ENCODE measurements at places on chromosomes 1 and 21. TPM values are rescaled to one million over a fixed set of nuclear protein-coding genes. Genes with fewer than 3 reads are reported as not detected.

CD247 gene
- 1.2 TPM for total RNA-seq

C1QTNF12 gene
- total RNA-seq = 6.1 TPM

IVL gene
- total RNA-seq = not detected

OR2G6 gene
- total RNA-seq = not detected

TMIGD3 gene
- not detected for total RNA-seq

- no peak for DNase-seq
Observed at GRCh38 chr1:224213438-224214119, 30.5 kb downstream of the DEGS1 start.

- DNase-seq = no peak
Observed at GRCh38 chr1:61198554-61198953, 116.2 kb downstream of the NFIA start.

DNA sequence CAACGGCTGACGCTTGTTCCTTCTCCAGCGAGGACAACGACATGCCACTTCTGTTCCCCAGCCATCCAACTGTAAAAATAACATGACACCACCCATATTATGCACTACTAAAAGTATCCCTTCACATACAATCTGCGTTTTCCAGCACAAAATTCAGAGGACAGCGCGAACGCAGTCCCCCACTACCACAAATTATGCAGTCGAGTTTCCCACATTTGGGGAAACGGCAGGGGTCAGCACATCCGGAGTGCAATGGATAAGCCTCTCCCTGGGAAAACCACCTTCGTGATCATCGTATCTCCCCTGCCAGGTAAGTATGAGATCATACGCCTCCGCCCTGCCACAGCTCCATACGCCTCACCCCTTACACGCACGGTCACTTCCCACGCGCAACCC lies 120.9 kb downstream of the PPIAL4G start:
- DNase-seq = no peak

GRCh38 chr1:193285641-193286040 lies 99.2 kb upstream of the B3GALT2 start:
- DNase-seq = no peak

- peak; percentile 41 for DNase-seq
Observed at GRCh38 chr1:173411835-173412742, 65.0 kb upstream of the PRDX6 start.

- DNase-seq = no peak
Observed at GRCh38 chr21:38968887-38969543, 163.3 kb downstream of the ETS2 start.

DNA sequence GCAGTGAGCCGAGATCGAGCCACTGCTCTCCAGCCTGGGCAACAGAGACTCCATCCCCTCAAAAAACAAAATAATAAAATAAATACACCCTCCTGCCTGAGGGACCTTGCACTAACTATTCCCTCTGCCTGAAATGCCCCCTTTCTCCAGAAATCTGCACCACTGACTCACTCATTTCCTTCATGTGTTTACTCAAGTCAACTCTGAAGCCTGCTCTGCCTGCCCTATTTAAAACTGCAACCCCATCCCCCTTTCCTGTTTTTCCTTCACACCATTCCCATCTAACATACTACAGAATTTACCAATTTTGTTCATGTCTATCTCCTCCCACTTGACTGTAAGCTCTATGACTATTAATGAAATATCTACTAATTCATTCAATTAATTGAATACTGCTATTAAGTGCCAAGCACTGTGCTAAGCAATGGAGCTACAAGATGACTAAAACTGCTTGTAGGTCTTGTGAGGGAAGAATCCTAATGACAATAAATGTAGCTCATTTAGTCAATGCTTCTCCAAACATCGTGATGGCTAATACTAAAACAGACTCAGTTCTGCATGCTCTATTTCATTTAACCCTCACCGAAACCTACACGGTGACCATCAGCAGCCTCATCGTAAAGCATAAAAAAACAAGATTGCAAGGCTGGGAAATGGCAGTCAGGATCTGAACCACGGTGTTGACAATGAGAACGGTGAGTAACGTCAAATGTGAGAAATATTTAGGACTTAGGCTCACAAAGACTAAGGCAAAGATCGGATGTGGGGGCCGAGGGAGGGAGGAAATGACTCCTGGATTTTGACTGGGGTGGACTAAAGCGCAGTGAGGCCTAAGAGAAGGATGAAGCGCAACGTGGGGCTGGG lies 749 bp upstream of the TMEM39B start:
- peak; percentile 21 for DNase-seq

GRCh38 chr1:205500240-205501233 lies 3.9 kb upstream of the CDK18 start:
- no peak for DNase-seq

- DNase-seq = no peak
Observed at GRCh38 chr21:46351476-46352163, 27.7 kb downstream of the PCNT start.
